Natural killer cell (primary cell): ENCODE measurements at places on chromosomes 12 and 14. TPM values are rescaled to one million over a fixed set of nuclear protein-coding genes. Genes with fewer than 3 reads are reported as not detected.

The ZDHHC22 gene
- total RNA-seq: not detected

The ERBB3 gene
- 0.26 TPM for total RNA-seq

The TMEM63C gene
- 1.5 TPM for total RNA-seq

DNA sequence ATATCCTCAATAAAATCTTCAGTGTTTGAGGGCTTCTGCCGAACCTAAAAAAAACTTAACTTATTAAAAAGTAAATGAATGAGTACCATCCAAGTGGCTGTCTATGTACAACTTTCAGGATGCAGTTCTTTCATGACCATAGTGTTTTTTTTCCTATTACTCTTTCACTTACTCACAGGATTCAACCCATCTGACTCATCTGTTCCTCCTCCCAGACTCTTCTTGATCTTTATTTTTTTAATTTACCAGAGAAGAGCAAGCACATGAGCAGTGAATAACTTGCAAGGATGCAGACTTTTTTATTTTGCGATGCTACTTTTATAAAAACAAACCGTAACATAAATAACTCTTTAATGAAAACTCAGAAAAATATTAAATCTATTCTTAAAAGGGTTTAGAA, 24.5 kb downstream of the RECQL start:
- no peaks in the 10 kb centered on the region for H3K4me1 ChIP-seq
- peaks cover 94% of the 10 kb centered on the region for H3K36me3 ChIP-seq
- H3K27ac ChIP-seq: no peak overlapping the region
- H3K27me3 ChIP-seq: no peaks in the 10 kb centered on the region
- no peak overlapping the region for H3K4me3 ChIP-seq

GRCh38 chr14:100803226-100803625, 22.7 kb upstream of the MEG3 start:
- no peaks in the 10 kb centered on the region for H3K4me1 ChIP-seq
- DNase-seq: no peak
- no peaks in the 10 kb centered on the region for H3K36me3 ChIP-seq
- no peaks in the 10 kb centered on the region for H3K27me3 ChIP-seq
